Osteoblast (primary cell): ENCODE measurements at places on chromosomes 4 and X. TPM values are rescaled to one million over a fixed set of nuclear protein-coding genes. Genes with fewer than 3 reads are reported as not detected.

The ANOS1 gene
- total RNA-seq, result 1.1 and 1.5 TPM in 2 replicates

The GPR143 gene
- total RNA-seq, result not detected in 2 replicates

The SPARCL1 gene
- total RNA-seq, result under 0.01 TPM in 1 of 2 replicates, not detected in the other

The RTL9 gene
- 0.59 and 0.72 TPM in 2 replicates for total RNA-seq

The C4orf54 gene
- total RNA-seq, result under 0.01 TPM in 1 of 2 replicates, not detected in the other

The NXF2B gene
- total RNA-seq, result not detected in 2 replicates

The SULT1B1 gene
- not detected in 2 replicates for total RNA-seq

The MSANTD1 gene
- 0.59 and 0.72 TPM in 2 replicates for total RNA-seq

The CENPVL1 gene
- total RNA-seq, result not detected in 2 replicates

The CRMP1 gene
- under 0.01 TPM in 2 replicates for total RNA-seq

The MAGEC3 gene
- total RNA-seq, result not detected in 2 replicates

The MXRA5 gene
- 20.9 and 27.9 TPM in 2 replicates for total RNA-seq

The NPFFR2 gene
- not detected in 2 replicates for total RNA-seq

The FABP2 gene
- total RNA-seq, result not detected in 2 replicates

The LRP2BP gene
- 1.4 and 1.5 TPM in 2 replicates for total RNA-seq

The SSX2B gene
- not detected in 2 replicates for total RNA-seq

The TRIM75 gene
- total RNA-seq, result not detected in 2 replicates

The APEX2 gene
- total RNA-seq, result 5.9 and 6.5 TPM in 2 replicates

The CXCL5 gene
- total RNA-seq, result under 0.01 TPM in 1 of 2 replicates, not detected in the other

The PPA2 gene
- total RNA-seq, result 67.0 and 68.7 TPM in 2 replicates

The SSX3 gene
- total RNA-seq, result not detected in 2 replicates

The ALB gene
- under 0.01 TPM in 1 of 2 replicates, not detected in the other for total RNA-seq

The ALPK1 gene
- 36.2 and 39.8 TPM in 2 replicates for total RNA-seq

The BMP3 gene
- total RNA-seq, result not detected in 2 replicates

The SLC4A4 gene
- 13.0 and 24.8 TPM in 2 replicates for total RNA-seq

The MAP3K15 gene
- under 0.01 TPM in 2 replicates for total RNA-seq

The TLR10 gene
- under 0.01 TPM in 1 of 2 replicates, not detected in the other for total RNA-seq

The DUX4 gene
- total RNA-seq, result not detected in 2 replicates

The ATP2B3 gene
- total RNA-seq, result under 0.01 TPM in 1 of 2 replicates, not detected in the other

The YIPF6 gene
- 21.5 and 27.1 TPM in 2 replicates for total RNA-seq

The EVC gene
- total RNA-seq, result 67.8 and 69.1 TPM in 2 replicates

The CXCR3 gene
- total RNA-seq, result not detected in 2 replicates

The DCHS2 gene
- under 0.01 TPM in 2 replicates for total RNA-seq

The PCYT1B gene
- total RNA-seq, result 0.59 and 1.1 TPM in 2 replicates

The MAGEA12 gene
- total RNA-seq, result not detected in 2 replicates

The FANCB gene
- 3.6 and 3.8 TPM in 2 replicates for total RNA-seq

The SPANXN4 gene
- total RNA-seq, result not detected in 2 replicates

The COMMD8 gene
- total RNA-seq, result 28.9 and 30.8 TPM in 2 replicates

The MCF2 gene
- 0.29 TPM in 1 of 2 replicates, not detected in the other for total RNA-seq

The SNCA gene
- total RNA-seq, result 0.29 and 0.72 TPM in 2 replicates

The CXCL3 gene
- 0.36 TPM in 1 of 2 replicates, not detected in the other for total RNA-seq

The MAGEA9B gene
- total RNA-seq, result not detected in 2 replicates

The SLC25A43 gene
- 23.5 and 24.8 TPM in 2 replicates for total RNA-seq

The CT45A5 gene
- total RNA-seq, result not detected in 2 replicates

The CPLX1 gene
- total RNA-seq, result not detected in 2 replicates

The CTAG2 gene
- total RNA-seq, result 0.88 and 13.8 TPM in 2 replicates

The GUCY1A1 gene
- 0.29 TPM in 1 of 2 replicates, not detected in the other for total RNA-seq

The GAR1 gene
- total RNA-seq, result 2.9 and 4.7 TPM in 2 replicates

The P2RY8 gene
- under 0.01 TPM in 1 of 2 replicates, not detected in the other for total RNA-seq

The AREG gene
- total RNA-seq, result under 0.01 and 0.36 TPM in 2 replicates

The UGT2A1 gene
- not detected in 2 replicates for total RNA-seq

The FNIP2 gene
- 73.4 and 78.9 TPM in 2 replicates for total RNA-seq
